ENCODE measurements at places on chromosomes 1 and 21.

GRCh38 chr1:248906753-248907661, 972 bp downstream of the PGBD2 start:
- DNase-seq: no peak

DNA sequence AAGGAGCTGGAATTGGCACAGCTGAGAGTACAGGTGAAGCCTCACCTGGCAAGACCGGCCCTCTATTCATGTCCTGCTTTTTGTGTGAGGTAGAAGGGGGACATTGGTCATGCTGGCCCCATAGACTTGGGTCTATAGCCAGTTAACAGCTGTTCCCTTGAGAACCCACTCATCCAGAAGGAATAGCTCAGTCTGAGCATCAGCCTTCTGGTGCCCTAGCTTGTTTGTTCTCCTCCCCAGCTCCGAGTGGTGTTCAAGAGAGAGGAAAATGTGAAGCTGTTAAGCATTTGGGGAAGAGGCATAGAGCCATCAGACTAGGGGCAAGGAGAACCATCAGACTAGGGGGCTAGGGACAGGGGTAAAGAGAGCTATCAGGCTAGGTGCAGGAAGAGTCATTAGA, 290.9 kb downstream of the SIPA1L2 start:
- no peak for DNase-seq

DNA sequence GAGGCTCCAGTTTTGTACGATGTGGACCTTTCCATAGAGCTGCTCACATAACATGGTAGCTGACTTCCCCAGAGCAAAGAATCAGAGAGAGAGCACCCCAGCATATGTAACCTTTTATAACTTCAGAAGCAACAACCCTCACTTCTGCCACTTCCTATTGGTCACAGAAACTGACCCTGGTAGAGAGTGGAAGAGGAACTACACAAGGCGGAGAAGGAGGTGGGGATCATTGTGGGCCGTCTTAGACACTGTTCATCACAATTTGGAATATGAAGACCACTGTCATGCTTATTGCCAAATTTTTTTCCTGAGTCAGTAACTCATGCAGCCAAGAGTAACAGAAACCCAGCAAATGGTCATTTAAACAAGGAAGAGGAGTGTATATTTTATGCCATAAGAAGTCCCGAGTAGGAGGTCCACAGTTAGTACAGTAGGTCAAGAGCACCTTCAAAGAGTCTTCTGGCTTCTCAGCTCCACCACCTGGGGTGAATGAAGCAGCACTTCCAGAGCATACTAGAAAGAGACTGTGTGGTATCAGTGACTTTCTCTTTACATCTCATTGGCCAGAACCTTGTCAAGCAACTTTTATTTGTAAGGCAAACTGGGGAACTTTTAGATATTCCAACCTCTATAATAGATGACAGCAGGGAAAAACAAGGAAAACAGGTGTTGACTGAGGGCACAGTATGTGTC, 71.8 kb downstream of the ODF2L start:
- DNase-seq: no peak

- no peak for DNase-seq
Measured at GRCh38 chr1:153375511-153375910, at the start of gene S100A12. TSS of gene S100A12 (minus strand) at chr1:153375621. CDS start at chr1:153374592, 1,029 bp downstream.
